ENCODE measurements at places on chromosomes 6 and 20.

GRCh38 chr6:119157506-119157815 lies 79.0 kb upstream of the FAM184A start:
- DNase-seq = no peak

GRCh38 chr6:167285077-167285770 lies 5.9 kb upstream of the UNC93A start:
- peak; percentile 62 for DNase-seq

GRCh38 chr6:5190507-5190906 lies 70.2 kb downstream of the LYRM4 start:
- no peak for DNase-seq

DNA sequence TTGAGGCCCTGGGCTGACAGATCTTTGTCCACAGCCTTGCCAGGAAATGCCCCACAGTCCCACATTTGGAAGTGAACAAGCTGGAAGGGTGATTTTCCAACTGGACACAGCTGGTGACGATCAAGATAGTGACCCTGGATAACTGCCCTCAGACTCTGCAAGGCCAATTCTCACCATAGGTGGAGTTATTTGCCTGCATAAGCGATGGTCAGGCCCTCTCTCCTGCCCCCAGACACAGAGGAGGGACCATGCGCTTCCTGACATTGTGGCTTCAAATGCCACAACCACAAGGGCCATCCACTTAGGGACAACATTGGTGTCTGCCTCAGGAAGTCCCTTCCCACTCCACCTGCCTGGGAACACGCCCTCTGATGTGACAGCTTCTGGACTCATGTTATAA lies 96.0 kb downstream of the JPH2 start:
- DNase-seq = no peak

DNA sequence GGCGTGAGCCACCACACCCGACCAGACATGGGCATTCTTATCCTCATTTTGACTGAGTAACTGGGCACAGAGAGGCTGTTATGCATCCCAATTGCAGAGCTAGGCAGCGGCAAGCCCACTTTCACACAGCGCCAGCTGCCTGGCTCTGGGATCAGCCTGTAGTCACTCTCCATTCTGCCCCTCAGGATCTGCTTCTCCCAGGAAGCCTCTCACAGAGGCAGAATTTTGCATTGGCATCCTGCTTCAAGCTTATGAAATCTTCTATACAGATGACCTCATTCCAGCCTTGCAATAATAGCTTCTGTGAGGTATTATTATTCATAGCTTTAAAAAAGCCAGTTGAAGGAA lies 37.0 kb upstream of the IER3 start:
- no peak for DNase-seq

Measured in posterior cingulate gyrus (tissue), 11 donors.